Lower leg skin (tissue), 4 donors: ENCODE measurements at places on chromosomes 7 and 10. TPM values are rescaled to one million over a fixed set of nuclear protein-coding genes. Genes with fewer than 3 reads are reported as not detected.
A peak's percentile ranks its signal among the peaks of the same experiment; 100 is the strongest.

DNA sequence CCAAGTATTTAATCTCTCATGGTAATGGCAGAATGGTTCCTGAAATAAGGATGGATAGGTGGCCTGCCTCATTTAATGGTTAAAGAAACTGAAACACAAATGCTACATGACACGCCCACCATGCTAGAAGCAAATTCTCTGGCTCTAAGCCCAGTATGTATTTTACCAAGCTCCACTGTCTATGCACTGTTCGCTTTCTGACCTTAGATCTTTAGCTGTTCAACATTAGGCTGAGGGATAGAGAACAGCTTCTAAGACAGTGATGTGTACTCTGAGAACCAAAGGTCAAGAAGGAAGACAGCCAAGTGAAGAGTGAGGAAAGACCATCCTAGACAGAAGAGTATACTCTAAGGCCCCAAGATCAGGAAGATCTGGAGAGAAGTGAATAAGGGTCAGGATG is 26.6 kb downstream of the FAM3C start:
- no peak for DNase-seq

DNA sequence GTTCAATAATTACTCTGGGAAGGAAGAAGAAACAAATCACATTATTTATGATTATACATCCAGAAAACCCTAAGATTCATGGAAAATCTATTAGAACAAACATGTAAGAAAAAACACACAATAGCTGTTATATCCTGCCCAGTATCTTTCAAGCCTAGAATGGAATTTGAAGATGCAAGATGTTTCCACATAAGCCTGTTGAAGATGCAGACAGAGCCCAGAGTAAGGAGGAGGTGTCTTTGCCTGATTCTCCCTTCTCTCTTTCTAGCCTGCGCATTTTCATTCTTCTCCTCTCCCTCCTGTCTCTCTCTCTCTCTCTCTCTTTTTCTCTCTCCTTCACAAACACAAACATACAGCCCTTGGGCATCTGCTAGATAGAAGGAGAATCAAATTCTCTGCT is 170.1 kb upstream of the INHBA start:
- DNase-seq = no peak

DNA sequence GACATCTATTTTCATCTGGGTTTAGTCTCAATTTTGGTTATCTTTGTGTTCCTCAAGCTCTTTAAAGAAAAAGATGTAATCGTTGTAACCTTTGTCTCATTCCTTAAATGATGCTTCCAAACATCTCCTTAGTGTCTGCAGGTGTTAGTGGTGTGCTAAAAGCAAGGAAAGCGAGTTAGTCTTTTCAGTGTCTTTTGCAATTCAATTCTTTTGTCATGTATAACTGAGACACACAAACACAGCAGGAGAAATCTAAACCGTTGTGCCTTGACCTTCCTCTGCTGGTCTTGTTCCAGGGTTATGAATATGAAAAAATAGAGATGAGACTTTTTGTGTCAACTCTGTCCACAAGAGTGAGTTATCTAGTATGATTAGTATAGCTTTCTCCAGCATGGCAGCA is 40.7 kb downstream of the PIK3CG start:
- no peak for DNase-seq

GRCh38 chr10:821322-821721 is 110.2 kb downstream of the LARP4B start:
- no peak for DNase-seq

GRCh38 chr7:517774-518629 is 1.6 kb downstream of the PDGFA start:
- DNase-seq = peak; percentile 45

DNA sequence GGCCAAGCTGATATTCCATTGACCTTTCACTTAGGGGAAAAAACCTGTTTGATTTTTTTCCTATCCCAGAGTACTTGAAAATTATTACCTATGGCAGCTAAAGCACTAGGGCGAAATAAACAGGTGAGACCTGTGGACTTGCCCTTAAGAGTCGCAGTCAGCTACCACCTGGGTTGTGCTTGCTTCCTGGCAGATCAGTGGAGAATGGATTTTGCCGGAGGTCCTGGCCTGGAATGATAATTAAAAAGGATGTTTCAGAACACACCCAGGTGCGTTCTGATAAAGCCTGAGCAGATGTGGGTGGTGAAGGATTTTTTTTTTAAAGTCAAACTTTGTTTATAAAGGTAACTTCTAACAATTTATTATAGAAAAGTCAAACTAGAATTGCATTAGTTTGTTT is 59.1 kb downstream of the AUTS2 start:
- no peak for DNase-seq

DNA sequence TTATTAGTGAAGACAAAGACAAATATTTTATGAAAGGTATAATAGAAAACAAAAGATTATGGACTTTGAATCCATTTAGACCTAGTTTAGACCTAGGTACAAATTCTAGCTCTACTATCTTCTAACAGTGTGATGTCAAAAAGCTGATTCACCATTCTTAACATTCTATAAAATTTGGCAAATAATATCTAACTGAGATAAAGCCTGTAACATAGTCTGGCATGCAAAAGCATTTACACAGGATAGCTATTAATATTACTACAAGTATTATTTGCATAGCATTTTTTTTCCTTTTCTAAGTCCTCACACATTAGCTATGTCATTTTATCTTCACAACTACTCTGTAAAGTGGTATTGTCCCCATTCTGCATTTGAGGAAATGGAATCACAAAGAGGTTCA is 179.6 kb upstream of the LRRTM3 start:
- no peak for DNase-seq

DNA sequence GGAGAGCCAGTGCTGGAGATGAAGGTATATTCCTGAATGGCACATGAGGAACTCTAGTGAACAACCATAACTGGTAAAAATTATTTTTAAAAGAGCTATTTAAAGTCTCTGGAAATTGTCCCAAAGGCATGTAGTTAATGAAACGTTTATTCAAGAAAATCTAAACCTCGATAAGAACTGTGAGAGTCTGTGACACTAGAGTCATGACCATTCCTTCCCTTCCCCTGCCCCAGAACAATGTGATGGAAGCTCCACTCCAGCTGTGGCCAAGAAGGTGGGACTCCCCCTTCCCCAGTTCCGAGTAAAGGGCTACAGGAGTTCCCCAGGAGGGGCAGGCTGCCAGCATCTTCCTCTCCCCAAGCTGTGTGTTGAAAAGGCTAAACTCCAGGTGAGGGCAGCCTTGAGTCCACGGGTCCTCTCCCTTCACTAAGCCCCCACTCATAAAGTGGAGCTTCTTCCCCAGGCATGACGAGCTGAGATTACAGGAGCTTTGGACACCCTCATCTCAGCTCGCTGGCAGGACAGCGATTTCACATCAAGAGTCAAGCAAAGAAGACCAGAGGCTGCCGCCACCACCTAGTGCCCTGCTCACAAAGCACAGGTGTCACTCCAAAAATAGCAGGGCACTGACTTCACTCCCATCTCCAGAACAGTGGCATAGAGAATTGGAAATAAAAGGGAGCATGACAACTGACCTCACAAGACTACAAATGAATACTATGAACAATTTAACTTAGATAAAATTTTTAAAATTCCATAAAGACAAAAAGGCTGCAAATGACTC is 68.5 kb downstream of the NHLRC2 start:
- no peak for DNase-seq

DNA sequence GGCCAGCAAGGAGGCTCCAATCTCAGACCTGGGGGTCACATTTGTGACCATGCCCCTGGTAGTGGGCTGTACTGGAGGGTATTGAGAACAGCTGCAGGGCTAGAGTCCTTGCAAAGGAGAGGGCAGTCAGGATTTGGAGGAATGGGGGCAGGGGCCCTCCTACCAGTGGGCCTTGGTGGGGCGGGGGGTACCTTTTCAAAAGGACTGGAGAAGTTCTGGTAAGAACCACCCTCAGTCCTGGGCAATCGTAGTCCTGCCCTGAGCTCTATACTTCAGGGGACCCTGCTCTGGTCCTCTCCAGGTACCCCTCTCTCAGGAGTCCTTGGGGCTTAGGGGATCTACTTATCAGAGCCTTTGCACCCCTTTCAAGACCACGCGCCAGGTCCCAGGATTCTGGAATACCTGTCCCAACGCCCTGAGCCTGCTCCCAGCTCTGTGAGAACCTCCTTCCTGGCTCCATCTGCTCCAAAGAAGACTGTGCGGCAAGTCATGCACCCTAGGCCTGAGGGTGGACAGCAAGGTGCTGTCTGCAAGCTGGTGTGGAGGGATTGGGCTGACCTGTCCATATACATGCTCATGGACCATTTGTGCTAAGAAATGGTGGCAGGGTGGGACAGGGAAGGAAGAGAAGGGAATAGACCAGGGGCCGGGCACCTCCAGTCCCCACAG is 134.1 kb upstream of the EEPD1 start:
- DNase-seq = no peak

- peak; percentile 67 for DNase-seq
Observed at GRCh38 chr10:71209731-71210541, 2.4 kb upstream of the UNC5B start.

DNA sequence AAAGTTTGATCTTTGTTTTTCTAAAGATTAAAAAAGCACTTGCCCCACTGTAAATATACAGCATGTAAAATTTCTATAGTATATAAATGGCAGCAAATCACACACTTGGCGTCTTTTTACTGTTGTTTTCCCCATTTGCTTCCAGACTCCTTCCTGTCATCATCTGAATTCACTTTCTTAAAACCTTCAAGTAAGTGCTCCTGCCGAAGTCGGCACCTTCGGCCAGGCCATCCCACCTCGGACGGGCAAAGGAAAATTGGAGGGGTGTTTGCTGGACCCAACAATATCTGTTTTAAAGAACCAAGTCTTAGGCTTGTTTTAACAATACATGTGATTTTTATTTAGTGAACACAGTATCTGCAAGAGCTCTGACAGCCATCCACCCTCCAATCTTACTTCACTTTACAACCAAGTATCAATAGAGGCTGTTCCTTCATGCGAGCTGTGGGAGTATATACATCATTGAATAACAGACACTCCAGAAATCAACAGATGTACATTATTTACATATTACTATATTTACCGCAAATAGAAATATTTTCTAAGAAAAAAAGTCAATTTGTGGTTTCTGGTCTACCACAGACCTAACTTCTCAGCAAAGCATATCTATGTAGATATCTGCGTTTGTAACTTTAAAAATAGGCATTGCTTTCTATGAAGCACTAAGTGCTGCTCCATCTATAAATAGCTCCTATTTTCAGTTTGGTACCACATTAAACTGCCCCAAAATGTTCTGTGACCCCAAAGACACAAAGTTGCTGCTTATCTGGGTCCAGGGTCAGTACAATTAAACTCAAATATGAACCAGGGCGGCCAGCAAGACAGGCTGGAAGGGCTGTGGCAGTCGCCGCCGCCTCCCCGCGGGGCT is 110.7 kb downstream of the CYTH3 start:
- DNase-seq = peak; percentile 15

GRCh38 chr10:100847440-100847839 is 65.3 kb upstream of the SLF2 start:
- no peak for DNase-seq

Gene HPSE2
- 3.6 TPM for total RNA-seq

GRCh38 chr10:119207713-119208552 is 562 bp downstream of the GRK5 start:
- DNase-seq = peak; percentile 88

Gene DGKB
- 0.05 TPM for total RNA-seq

Gene PPP1R3A
- total RNA-seq = not detected

Gene SHH
- not detected for total RNA-seq

Gene NODAL
- not detected for total RNA-seq

DNA sequence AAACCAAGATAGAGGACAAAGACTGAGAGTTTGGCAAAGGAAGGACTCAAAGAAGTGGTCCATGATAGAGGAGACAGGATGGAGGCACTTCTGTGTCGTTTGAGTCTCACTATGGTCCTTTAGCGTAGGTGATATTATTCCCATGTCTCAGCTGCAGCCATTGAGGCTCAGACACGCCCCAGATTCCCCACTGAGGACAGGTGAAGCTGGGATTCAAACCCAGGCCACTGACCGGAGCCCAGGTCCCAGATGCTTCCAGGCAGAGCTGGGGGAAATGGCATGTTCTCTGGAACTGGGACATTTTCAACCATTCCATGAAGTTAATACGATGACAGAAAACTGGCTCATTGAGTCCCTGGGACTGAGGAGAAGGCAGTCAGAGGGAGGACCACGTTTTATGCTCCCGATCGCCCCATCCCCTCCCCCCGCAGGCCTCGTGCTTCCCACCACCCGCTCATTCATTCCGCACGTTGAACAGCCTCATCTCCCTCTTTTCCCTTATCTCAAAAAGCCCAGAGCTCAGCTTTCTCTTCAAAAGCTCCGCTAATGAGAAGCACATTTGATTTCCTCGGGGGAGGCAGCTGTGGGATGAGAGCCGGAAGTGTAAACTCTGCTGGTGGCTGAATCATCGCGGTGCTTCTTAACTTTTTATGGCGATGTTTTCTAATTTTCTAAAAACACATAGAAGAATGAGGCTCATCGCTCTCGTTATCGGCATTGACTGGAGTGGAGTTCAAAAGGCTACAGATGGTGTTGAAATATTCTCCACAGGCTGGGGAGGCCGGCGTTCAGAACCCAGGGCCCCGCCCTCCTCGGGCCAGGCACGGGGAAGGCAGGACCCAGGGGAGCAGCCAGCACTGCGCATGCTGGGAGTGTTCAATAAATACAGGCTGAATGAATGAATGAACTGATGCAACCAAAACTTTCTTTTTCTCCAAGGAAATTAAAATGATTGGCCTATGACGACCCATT is 64.0 kb downstream of the OAT start:
- peak; percentile 91 for DNase-seq

Gene ATP6V0E2
- total RNA-seq = 9.3 TPM

DNA sequence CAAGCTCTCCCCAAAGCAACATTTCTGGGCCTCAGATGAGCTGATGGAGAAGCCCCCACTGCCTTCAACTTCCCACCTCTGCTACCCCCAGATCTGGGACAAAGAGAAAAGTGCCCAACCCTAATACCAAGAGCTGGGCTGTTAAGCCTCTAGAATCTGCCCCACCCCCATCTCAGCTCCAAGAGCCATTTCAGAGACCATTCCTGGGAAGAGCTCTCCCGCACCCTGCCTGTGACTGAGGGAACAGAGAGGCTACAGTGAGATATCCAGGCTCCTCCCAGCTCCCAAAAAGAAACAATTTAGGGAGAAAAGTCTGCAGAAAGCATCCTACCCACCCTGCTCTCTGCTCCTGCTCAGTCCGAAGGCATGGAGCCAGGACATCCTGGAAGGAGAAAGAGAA is 2.5 kb upstream of the KCNH2 start:
- DNase-seq = no peak

Gene TSPAN14
- total RNA-seq = 128 TPM

DNA sequence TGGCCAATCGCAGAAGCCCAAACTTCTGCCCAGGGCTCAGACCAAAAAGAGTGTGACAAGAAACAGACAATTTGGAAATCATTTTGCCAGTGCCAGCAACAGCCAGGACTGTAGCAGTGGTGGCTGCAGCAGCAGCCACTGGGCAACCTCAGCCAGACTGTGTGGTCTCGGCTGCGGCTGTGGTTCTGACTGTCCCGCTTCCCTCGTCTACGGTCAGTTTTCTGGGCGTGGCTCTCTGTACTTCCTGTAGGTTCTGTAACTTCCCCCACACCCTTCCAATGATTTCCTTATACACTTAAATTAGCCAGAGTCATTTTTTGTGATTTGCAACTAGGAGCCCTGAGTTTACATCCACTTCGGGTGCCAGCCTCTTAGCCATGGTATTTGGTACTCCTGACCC is 39.9 kb downstream of the CYTH3 start:
- peak; percentile 59 for DNase-seq

- no peak for DNase-seq
Observed at GRCh38 chr7:140983802-140984201, 30.9 kb downstream of the MRPS33 start.

- no peak for DNase-seq
Observed at GRCh38 chr10:86200269-86200668, 166.3 kb downstream of the GRID1 start.
